Effector memory CD4-positive, alpha-beta T cell (primary cell): ENCODE measurements at places on chromosomes 7 and 10.
A peak's percentile ranks its signal among the peaks of the same experiment; 100 is the strongest.

DNA sequence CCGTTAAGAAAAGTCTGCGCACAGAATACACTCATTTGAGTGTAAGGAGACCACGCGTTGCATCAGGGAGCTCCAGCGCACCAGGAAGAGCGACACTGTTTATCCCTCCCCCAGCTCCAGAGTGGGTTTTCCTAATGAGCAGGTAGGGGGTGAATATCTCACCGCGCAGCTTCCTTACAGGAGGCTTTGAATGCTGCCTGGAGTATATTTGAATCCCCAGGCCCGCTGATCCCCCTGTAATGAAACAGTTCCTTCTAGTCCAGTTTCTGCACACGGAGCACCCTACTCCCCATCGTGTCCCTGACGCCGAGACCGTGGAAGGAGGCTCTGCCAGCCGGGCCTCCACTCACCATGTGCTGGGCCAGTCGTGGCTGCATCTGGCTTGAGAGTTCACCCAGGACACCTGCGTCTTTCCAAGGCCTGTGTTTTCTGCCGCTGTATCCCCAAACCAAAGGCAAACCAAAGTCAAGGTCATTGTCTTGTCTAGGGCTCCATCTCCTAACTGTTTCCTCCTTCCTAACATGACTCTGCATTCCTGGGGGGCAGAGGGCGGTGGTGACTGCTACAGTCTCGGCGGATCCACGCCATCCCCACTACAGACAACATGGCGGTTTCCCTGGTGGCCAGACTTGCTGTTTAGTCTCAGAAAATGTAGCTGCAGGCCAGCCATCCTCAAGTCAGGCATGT is 167.8 kb downstream of the USP6NL start:
- DNase-seq = no peak

DNA sequence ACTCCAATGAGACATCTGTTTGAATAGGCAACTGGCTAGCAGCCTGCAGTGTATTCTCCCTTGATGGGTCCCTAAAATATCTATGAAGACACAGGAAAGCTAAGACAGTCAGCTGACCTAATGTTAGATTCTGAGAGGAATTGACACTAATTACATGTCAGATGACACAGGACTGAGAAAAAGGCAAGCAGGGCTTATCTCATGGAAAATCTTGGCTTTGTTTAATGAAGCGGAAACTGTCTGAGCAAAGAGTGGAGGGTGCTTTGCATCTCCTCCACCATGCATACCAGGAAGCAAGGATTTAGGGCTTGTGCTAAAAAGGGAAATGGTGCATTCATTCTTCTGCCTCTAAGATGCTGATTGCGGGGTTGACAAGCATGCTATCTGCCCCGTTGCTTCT is 135.5 kb upstream of the GLI3 start:
- DNase-seq = no peak

DNA sequence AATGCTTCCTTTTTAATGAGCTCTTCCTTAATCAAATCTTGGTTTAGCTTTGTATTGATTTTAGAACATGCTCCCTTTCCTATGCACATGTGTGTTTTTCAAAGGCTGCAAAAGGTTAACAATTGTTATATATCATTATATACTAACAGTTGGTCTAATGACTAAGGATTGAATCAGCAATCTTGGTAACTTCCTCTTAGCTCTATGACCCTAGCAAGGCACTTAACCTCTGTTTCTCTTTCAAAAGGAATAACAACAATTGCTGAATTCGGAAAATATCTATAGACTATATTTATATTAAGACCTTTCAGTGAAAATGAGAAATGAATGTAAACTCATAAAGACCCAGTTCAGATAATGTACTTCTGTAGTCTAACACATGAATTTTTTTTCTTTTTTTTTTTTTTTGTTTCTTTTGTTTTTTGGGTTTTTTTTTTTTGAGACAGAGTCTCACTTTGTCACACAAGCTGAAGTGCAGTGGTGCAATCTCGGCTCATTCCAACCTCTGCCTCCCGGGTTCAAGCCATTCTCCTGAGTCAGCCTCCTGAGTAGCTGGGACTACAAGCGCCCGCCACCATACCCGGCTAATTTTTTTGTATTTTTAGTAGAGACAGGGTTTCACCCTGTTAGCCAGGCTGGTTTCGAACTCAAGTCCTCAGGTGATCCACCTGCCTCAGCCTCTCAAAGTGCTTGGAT is 48.8 kb downstream of the HOXA1 start:
- no peak for DNase-seq

GRCh38 chr7:95478272-95479037 is 7.3 kb upstream of the ASB4 start:
- no peak for DNase-seq

- DNase-seq = no peak
Observed at GRCh38 chr7:49706106-49706505, 67.3 kb upstream of the VWC2 start.

DNA sequence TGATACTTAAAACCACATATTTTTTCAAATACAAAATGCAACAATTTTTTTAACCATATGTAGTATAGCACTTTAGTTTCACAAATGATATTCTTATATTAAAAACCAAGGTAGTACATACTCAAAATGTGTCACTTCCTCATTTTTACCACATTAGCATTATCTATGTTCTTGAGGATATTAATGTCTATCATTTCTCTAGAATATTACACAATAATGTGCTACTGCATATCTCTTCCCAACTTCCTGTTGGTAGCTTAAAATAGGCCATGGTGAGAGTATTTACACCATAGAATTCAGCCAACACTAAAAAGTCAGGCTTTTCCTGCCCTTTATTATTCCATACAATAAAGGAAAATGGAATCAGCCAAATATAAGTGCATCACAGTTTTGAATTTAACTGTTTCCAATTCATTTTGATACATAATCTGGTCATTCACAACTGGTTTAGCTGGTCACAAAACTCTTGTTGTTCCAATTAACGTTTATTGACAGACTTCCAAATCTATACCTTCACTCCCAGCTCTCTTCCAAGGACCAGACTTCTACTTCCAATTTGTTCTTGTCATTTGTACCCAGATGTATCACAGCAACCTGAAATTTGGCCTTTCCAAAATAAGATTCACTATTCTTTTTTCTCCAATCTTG is 20.0 kb upstream of the LRRC17 start:
- no peak for DNase-seq

DNA sequence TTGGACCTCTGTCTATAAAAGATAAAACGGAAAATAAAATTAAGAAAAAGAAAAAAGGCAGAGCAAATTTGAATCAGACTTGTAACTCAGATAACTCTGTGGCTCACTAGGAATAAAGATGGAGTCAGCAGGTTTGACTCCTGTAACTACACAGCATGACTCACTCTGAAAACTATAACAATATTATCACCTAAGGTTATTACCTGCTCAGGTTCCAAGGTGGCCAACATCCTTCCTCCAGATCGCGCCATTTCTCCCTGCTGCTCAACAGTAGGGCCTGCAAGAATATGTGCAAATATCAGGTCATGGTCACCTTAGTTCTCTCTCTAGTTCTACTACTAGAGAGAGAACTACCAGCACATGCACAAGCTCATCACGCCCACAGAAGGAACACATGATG is 30.0 kb downstream of the ALDH18A1 start:
- DNase-seq = no peak

GRCh38 chr7:94482796-94483195 is 26.8 kb upstream of the CASD1 start:
- no peak for DNase-seq

GRCh38 chr7:1990001-1990670 is 242.6 kb downstream of the MAD1L1 start:
- DNase-seq = no peak

GRCh38 chr10:29828440-29828894 is 193.7 kb upstream of the SVIL start:
- no peak for DNase-seq

- DNase-seq = no peak
Observed at GRCh38 chr7:157587805-157588560, 251.2 kb downstream of the DNAJB6 start.

GRCh38 chr10:104267721-104268404 is 1.1 kb upstream of the GSTO2 start:
- DNase-seq = no peak

DNA sequence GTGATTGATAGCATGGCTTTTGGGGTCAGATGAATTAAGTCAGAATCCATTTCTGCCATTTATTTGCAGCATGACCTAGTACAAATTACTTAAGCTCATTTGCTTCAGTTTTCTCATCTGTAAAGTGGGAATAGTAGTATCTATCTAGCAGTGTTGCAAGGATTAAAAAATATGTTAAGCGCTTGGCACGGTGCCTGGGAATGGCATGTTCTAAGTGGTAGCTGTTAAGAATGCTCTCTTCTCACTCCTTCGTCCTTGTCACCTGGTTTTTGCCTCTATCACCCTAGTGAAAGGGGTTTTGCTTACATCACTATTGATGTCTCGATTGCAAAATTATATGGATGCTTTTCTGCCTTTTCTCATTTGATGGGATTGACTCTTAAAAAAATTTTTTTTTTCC is 7.4 kb downstream of the TMEM248 start:
- no peak for DNase-seq

- peak; percentile 44 for DNase-seq
Observed at GRCh38 chr7:130988443-130988842, 254.4 kb upstream of the KLF14 start.

- no peak for DNase-seq
Observed at GRCh38 chr7:38211940-38212339, 33.9 kb downstream of the STARD3NL start.

DNA sequence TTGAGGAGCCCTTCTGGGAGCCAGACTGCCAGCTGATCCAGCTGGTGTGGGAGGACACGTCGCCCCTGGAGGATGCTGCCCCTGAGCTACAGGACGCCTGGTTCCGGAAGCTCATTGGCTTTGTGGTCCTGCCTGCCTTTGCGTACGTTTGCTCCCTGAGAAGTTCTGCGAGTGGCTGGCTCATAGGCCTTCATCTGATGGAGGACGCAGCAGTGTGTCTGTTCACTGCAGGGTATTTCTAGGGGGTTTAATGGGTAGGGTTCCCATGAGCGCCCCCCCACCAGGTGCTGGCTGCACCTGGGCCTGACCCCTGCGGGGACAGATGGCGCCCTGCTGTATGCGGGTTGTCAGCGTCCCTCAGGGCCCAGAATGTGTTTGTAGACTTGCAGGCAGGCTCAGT is 5.0 kb downstream of the PAOX start:
- DNase-seq = no peak

DNA sequence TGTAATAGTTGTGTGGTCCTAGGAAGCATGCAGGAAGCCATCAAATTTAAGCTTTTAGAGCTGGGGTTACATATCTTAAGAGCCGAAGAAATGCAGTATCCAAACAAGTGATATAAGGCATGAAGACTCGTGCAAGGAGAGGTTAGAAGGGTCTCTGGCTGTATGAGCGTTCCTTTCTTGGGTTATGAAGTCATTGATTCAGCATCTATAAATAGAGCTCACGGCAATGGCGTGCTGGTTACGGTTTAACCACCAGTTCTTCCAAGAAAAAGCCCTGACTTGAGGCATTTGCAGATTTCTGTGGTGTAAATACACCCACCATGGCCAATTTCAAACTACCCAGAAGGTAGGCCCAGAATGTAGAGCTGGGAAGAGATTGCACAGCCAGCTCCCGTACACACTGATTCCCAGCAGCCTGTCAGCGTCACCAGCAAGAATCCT is 72.0 kb upstream of the KAT6B start:
- DNase-seq = no peak

- peak; percentile 17 for DNase-seq
Observed at GRCh38 chr7:1458683-1459511, at the start of gene MICALL2. Gene MICALL2, minus strand, starts transcription at chr7:1459470. Its CDS starts 144 bp downstream, at chr7:1459326.

DNA sequence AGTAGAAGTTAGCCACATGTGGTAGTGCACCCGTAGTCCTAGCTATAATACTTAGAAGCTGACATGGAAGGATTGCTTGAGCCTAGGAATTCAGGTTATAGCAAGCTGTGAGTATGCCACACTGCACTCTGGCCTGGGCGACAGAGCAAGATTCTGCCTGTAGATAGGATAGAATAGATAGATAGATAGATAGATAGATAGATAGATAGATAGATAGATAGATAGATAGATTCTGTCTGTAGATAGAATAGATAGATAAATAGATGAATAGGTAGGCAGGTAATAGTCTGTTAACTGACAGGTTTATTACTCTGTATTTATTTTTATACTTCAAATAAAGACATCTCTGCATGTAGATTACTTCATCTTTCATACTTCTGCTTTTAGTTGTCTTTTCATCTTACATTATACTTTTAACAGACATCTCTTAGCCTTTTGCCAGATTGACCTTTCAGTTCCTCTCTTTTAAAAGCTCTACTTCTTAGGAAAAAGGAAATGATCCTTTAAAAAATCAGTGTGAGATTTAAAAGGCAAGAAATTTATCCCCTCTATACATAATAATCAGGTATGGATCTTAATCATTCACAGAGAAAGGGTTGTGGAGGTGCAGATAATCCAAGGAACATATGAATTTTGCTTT is 31.8 kb downstream of the CCAR1 start:
- DNase-seq = no peak
